ENCODE measurements at places on chromosomes 3 and 15. TPM values are rescaled to one million over a fixed set of nuclear protein-coding genes. Genes with fewer than 3 reads are reported as not detected.
A peak's percentile ranks its signal among the peaks of the same experiment; 100 is the strongest.

Gene FAM81A
- total RNA-seq = 0.98 TPM

Gene CTNNB1
- 156 TPM for total RNA-seq

Gene CNTN6
- 0.28 TPM for total RNA-seq

Gene EFCC1
- 1.5 TPM for total RNA-seq

Gene CKMT1B
- 4.6 TPM for total RNA-seq

Gene KNG1
- not detected for total RNA-seq

Gene CTDSPL2
- 32.9 TPM for total RNA-seq

Gene NAA80
- 9.0 TPM for total RNA-seq

Gene CHDH
- 10.0 TPM for total RNA-seq

Gene TBL1XR1
- total RNA-seq = 79.9 TPM

Gene GATM
- total RNA-seq = 38.2 TPM

Gene DNAH1
- total RNA-seq = 2.5 TPM

Gene CKMT1A
- 3.3 TPM for total RNA-seq

Gene TNFAIP8L3
- 1.2 TPM for total RNA-seq

DNA sequence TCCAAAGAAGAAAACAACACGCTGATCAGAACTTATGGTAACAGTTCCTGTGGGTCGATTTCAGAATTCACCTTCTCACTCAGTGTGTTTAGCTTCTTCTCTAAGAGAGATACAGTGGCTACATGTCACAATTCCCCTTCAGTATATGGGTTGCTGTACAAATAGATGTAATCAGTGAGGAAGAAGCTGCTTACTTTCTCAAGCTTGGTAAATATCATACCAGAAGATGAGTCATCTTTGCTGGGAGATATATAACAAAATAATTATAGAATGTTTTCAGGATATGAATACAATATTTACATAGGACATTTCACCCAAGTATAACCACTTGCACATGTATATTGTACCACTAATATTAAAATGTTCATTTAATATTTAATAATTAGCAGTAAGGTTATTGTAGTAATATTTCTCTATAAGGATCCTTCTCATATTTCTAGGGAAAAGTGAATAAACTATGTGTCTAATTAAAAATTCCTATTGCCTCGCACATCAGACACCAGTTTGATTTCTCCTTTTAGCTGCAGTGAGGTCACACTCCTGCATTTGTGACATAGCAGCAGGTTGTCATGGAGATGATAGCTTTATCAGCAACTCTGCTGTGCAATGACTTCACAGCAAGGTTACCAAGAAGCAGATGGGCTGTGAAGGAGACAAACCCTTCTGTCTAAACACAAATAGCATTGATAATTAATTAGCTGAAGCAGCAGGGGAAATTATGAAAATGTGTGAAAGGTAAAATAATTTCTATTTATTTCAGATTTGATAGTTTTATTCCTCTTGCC is 211.4 kb downstream of the TUSC7 start:
- DNase-seq = no peak

- no peak for DNase-seq
Observed at GRCh38 chr3:190252080-190252479, 70.2 kb downstream of the CLDN1 start.

GRCh38 chr3:134388788-134389485 is 14.7 kb upstream of the AMOTL2 start:
- DNase-seq = no peak

- DNase-seq = no peak
Observed at GRCh38 chr15:65091946-65092770, 15.6 kb downstream of the KBTBD13 start.

DNA sequence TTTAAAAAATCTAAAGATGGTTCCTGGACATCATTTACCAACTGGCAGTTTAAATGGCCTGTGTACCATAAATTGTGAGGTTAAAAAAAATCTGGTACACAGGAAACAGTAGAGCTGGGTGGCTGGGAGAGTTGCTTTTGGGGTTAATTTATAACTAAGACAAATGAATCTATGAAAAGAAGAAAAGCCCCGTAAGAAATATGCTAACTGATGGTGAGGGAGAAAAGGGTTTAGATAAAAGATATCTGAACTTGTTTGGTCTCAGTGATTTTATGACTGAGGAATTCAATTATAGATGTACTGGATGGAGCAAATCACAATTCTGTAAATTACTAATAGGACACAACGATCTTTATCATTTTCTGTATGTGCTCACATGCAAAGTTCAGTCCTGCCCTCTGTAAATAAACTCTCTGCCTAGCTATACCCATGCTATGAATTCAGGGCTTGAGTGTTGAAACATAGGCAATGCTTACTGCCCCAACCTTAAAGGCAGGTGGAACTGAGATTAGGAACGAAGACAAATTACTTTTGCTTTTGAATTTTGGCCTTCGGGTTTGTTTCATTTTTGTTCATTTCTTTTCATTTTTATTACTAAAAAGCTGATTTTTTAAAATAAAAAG is 28.0 kb downstream of the PPARG start:
- DNase-seq = no peak

DNA sequence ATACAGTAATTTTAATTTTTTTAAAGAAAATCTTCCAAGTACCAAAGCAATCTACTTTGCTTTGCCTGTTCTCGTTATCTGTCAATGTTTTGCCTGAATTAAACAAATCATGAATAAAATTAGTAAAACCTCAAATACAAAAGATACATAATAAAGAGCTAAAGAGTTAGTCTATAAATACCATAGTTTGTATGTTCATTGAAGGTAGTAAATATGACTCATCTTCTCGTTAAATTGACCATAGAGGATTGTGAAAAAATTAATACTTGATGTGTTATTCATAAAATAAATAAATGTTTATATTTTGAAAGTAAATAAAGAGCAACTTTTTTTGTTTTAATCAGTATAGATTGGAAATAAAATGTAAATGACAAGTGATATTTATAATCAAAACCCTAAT is 246.5 kb upstream of the PLSCR5 start:
- DNase-seq = no peak

DNA sequence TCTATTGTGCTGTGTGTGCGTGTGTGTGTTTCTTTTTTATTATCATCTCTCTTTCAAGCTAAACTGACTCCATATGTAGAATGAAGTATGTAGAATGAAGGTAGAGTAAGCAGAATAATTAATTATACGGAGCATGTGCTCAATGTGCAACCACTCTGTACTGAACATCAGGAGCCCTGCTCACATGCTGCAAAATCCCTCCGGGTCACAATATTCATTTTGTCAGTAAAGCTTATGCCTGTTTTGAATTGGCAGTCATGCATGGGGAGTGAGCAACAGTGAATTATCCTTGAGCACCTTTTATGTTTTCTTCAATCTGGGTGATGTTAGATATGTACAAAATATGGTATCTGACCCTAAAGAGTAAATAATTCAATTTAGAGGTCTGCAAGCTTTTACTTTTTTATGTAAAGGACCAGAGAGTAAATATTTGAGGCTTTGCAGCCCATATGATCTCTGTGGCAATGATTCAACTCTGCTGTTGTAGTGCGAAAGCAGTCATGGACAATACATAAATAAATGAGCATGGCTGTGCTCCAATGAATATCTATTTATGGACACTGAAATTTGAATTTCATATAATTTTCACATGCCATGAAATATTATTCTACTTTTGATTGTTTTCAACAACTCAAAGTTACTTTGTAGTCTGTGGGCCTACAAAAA is 199.9 kb downstream of the VGLL3 start:
- no peak for DNase-seq

GRCh38 chr3:161026612-161027510 is 78.3 kb downstream of the B3GALNT1 start:
- no peak for DNase-seq

DNA sequence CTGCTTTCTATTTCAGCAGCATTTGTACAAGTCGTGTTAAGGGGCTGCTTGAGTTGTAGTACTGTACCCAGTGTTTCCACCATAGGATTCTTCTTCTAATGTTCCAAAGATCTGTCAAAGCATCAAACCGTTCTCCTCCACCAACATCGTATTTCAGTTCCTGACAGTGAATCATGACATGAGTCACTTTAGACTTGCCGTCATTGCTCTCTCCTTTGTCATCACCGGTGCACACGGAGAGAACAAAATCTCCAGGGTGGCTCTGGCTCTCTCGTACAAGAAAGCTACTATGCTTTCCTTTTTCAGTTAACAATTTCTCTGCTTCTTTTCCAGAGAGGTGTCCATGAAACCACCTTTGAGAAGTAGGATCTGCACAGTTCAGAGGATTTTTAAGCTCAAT is 270.9 kb upstream of the CCDC54 start:
- no peak for DNase-seq

DNA sequence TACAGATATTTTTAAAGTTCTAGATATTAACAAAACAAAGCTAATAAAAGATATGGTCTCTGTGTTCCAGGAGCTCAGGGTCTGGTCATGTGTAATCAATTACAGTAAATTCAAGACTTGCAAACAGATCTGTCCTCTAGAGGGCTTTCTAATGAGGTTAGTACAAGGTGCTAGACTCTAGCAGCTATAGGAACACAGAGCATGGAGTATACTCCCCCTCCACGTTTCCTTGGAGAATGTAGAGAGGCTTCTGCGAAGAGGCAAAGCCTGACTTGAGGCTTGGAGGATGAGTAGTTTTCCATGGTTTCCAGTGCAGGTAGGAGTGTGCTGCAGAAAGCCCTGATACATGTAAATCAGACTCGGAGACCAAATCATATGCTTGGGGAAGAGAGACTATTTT is 32.7 kb upstream of the DLG1 start:
- DNase-seq = no peak

DNA sequence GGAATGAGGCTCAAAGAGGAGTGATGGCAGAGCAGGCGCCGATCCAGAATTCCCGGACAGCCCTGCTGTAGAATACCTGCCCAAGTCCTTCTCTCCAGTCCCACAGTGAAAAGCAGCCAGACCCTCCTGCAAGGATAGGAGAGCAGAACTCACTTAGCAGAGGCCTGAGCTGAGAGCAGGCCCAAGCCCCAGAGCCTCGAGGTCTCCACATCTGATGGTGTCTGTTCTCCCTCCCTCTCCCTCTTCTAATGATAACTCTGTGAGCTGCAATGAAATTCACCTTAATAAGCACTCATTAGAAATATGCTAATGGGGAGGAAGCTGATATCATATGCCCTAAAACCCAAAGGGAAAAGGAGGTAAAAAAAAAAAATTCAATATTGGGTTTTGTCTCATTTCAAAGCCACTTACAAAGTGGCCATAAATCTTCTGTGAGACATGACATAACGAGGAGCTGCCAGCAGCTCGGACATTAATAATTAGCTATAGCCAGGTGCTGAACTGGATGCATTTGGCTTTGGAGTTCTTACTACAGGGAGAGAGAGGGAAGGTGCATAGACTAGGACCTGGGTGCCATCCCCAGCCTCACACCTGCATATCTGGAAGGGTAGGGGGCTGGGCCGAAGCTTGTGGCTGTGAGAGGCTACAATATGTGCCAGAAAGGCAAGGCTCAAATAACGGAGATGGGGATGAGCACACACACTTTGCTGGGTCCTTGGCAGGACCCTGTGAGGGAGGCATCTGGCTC is 108.4 kb downstream of the MEGF11 start:
- no peak for DNase-seq

DNA sequence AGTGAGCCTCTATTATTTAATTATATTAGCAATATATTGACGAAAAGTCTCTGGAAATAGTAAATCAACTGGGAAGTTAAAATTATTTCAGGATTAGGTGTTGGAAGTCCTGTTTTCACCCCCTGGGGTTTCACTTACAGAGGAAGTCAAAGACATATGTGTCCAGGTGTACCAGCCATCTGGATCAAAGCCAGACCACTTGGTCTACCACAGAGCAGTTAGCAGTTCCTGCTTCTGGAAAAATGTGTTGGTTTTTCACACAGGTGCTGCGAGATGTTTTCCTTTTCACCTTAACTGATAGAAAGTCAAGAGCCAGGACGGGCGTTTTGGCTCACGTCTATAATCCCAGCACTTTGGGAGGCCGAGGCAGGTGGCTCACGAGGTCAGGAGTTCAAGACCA is 13.1 kb downstream of the MME start:
- no peak for DNase-seq

GRCh38 chr3:66822186-66823008 is 175.7 kb upstream of the KBTBD8 start:
- DNase-seq = peak; percentile 60

- DNase-seq = no peak
Observed at GRCh38 chr15:97234851-97235610, 725.5 kb upstream of the ARRDC4 start.

GRCh38 chr3:51686512-51687215 is 15.6 kb downstream of the TEX264 start:
- no peak for DNase-seq

DNA sequence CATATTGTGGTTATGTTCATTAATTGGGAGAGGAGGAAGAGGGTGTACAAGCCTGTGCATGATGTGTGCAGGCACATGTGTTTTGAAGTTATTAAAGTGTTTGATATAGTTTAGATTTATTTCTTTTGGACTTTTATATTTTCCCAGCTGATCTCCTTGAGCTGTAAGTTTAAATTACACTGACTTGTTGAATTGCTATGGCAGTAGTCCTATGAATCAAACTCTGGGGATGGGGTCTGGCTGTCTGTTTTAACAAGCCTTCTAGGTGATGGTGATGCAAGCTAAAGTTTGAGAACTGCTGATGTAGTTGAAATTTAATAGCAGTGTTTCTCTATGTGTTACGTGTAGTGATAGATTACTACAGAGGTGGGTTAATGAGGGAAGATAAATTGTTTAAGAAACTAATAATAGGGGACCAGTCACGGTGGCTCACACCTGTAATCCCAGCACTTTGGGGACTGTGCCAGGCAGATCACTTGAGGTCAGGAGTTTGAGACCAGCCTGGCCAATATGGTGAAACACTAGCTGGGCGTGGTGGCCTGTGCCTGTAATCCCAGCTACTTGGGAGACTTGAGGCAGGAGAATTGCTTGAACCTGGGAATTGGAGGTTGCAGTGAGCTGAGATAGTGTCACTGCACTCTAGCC is 7.0 kb downstream of the ARIH1 start:
- no peak for DNase-seq

GRCh38 chr3:128278761-128279600 is 125.7 kb downstream of the EEFSEC start:
- no peak for DNase-seq

- no peak for DNase-seq
Observed at GRCh38 chr3:77158730-77159581, 119.1 kb downstream of the ROBO2 start.

GRCh38 chr3:176776622-176777175 is 420.6 kb downstream of the TBL1XR1 start:
- DNase-seq = no peak

GRCh38 chr3:46858456-46858855 is 4.8 kb downstream of the MYL3 start:
- DNase-seq = no peak

GRCh38 chr15:100107606-100108225 is 234.1 kb downstream of the ADAMTS17 start:
- peak; percentile 54 for DNase-seq

DNA sequence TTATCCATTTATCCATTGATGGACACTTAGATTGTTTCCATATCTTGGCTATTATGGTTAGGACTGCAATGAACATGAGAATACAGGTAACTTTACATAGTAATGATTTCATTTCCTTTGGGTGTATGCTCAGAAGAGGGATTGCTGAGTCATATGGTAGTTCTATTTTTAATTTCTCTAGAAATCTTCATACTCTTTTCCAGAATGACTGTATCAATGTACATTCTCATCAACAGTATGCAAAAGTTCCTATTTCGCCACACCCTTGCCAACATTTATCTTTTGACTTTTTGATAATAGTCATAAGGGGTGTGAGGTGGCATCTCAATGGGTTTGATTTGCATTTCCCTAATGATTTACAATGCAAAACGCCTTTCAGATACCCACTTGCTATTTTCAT is 6.2 kb upstream of the NIPA1 start:
- DNase-seq = no peak

- peak; percentile 63 for DNase-seq
Observed at GRCh38 chr3:169323578-169324451, 339.7 kb downstream of the MECOM start.

GRCh38 chr3:157175691-157176507 is 16.0 kb upstream of the CCNL1 start:
- no peak for DNase-seq
